Epithelial cell of proximal tubule (primary cell): ENCODE measurements at places on chromosomes 4 and X. TPM values are rescaled to one million over a fixed set of nuclear protein-coding genes. Genes with fewer than 3 reads are reported as not detected.

Gene PFKFB1
- 0.58 TPM in 1 of 2 replicates, not detected in the other for total RNA-seq

Gene ZNF674
- 0.75 and 2.0 TPM in 2 replicates for total RNA-seq

Gene POU4F2
- total RNA-seq: not detected in 2 replicates

Gene FGF16
- 1.5 TPM in 1 of 2 replicates, not detected in the other for total RNA-seq

Gene JCHAIN
- 0.29 TPM in 1 of 2 replicates, not detected in the other for total RNA-seq
